ENCODE measurements at places on chromosomes 11 and 22. TPM values are rescaled to one million over a fixed set of nuclear protein-coding genes. Genes with fewer than 3 reads are reported as not detected.

DNA sequence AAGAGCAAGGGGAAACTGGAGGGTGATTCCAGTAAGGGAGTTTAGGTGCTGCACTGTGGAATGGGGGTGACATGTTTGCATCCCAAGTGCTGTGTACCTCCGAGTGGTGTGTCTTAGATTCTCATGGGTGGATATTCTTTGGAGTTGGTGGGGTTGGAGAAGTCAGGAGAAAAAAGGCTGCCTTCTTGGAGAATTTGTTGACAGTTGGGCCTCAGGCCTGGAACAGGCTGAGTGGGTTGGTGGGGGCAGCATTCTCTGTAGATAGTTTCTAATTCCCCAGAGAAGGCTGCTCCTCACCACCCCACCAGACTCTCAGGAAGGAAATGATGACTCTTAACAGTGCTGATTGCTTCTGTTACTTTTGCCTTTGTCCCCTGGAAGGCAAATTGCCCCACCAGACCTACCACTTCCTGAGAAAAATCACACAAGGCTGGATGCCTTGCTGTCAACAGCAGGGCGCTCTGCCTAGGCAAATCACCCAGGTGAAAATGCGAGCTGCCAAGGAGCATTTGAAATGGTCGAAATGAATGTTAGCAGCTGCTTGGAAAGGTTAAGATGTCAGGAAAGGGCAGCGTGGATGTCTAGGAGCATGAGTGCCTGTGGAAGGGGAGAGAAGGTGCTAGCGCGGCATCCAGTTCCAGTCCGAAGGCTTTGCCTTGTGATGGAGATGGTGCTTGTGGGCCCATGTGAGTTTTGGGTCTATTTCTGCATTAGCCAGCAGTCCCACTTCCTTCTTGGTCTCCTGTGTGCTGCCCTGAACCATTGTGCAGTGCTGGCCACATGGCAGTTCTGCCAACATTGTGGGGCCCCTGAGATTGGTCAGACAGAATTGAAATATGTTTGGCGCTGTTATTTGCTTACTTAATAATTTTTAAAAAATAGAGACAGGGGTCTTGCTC lies 29.7 kb upstream of the SORL1-AS1 start:
- no peak for DNase-seq

DNA sequence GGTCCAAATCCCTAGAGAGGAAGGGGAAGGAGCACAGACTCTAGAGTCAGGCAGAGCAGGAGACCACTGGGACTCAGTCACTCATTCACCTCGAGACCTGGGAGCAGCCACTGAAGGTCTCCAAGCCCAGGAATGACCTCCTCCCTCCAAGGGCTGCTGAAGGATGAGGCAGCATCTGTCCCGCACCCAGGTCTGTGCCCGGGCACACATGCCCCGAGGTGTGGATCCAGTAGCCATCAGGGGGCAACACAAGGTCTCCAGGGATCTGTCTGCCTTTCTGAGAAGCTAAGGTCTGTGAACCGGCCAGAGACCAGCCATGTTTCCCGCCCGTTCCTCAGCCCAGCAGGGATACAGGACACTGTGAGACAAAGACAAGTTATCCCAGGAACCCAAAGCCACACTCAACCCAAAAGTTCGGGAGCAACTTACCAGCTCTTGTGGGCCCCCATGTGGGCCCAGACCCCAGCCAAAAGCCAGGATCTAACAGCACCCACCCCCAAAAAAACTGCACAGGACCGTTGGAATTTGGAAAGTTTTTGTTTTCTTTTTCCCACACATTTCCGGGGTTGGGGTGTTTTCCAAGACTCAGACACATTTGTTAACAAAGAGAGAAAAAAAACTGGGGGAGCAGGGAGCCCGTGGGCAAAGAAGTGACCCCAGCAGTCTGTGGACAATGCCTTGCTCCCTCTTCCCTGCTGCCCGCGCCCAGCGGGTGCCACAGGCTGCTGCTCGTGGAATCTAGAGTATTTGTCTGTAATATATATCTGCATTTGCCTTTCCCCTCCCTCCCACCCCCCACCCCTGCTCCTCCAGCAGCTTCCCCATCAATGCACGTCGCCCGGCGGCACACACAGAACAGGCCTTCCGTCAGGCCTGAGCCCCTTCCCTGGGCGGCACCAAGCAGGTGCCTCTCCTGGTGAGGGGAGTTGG lies 14.9 kb downstream of the SLC22A12 start:
- DNase-seq, result no peak

Gene OR9Q1
- total RNA-seq, result not detected

DNA sequence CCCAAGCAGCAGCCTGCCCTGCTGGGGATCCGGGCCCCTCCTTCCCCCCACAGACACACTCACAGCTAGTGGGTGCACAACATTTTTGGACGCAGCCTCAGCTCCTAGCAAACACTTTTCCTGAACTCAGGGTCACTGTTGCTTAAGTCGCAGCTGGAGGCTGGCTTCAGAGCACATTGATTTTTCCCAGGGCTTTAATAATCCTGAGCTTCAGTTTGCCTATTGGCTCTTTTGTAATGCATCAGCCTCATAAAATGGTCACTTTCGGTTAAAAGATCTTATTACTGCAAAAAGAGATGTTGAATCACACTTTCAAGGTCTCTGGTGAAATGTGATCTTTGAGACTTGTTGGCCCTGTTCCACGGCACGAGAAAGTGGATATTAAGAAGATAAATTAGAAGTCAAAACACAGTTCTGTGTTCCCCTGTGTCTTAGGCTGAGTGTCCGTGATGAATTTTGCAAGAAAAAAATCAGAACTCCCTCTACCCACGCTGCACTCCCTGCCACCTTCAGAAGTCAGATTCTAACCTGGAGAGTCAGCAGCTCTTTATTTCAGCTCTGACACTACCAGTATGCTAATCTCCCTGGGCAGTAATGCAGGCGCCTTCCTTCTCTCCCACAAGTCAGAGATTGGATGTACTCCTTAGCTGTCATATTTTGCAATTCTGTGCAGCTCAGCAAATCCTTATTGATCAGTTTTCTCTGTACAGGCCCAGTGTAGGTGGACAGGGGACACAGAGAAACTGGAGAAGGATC lies 158.2 kb upstream of the E2F8 start:
- no peak for DNase-seq

DNA sequence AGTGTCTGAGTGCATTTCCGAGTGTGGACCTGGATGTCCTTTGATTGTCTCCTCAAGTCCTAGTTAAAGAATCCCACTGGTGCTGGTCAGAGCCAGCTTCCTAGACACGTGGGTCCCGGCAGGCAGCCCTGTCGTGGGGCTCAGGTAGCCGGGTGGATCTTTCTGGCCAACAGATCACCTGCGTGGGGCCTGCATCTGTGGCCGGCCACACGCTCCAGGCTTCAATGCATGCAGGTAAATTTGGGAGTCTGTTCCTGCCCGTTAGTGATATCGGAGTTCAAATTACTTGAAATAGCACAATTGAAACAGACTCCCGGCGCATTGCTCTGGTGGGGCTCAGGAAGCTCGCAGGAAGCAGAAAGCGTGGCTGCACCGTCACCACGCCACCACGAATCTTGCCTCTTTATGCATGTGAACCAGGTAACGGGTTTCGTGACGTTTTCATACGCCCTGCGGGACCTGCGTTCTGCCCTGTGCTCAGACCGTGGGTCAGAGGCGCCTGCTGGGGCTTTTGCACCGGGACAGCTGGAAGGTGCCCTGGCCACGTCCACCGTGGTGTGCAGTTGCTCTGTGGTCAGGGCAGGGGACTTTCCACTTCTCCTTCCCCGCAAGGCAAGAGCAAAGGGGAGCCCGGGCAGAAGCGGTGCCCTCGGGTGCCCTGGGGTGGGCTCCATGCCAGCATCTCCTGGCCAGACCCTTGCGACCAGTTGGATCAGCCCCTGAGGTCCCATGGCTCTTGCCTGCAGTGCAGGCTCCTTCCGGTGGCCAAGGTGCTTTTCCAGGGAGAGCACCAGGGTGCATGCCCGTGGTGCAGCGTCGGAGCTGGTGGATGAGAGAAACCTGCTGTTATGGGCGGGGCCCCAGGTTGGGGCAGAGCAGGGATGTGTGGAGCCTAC lies 803.5 kb downstream of the BRD1 start:
- no peak for DNase-seq

GRCh38 chr11:119814766-119815165 lies 85.8 kb upstream of the NECTIN1 start:
- no peak for DNase-seq

DNA sequence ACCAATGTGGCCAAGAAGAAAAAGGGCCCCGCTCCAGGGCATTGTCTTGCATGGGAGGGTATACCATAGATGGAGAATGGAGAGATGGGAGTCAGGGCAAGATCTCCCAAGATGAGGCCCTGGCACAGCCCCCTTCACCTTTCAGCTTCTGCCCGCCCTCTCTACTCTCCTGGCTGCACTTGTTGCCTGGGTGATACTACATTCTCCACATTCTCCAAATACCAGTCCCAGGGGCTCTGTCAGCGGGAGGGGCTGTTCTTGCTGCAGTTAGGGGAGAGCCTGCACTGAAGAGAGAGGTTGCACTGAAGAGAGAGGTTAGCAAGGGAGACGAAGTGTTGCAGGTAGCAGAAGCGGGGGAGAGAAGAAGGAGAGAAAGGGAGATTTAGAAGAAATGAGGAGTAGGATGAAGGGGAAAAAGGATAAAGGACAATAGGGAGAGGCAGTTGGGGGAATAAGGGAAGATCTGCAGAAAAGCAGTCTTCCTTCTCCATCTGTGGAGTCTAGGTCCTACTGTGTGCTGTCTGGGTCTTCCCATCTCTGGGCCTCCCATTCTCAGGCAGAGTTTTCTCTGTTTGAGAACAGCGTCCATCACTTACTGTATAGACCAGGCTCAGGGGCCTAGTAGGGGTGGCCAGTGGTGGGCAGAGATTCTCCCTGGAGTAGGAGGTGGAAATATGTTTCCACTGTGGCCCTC lies 8.0 kb downstream of the PHLDB1 start:
- peak; percentile 65 for DNase-seq

DNA sequence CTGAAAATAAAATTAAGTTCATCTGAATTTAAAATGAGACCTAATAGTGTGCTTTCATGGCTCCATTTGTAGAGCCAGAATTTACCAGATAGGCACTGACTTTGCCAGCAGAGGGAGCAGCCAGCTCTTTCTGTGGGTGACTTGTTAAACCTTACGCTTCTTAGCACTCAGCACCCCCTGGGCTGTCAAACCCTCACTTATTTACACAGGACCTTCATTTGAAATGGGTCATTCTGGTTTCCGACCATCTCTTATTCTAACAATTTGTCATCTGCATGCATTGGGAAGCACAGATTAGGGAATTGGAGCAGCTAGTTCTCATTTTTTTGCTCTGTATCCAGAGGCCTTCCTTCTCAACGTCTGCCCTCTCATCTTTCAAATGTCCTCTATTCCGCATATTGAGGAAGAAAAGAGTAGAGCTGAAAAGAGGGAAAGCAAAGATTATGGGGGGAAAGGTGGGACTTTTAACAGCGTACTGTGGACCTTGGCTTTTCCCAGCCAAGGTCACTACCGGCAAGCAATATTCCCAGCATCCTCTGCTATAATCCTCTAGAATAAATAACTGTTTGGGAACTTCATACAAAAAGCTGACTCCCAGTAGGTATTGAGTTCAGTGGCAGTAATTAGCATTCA lies 3.1 kb downstream of the ASRGL1 start:
- no peak for DNase-seq

GRCh38 chr11:43403357-43404231 lies 44.9 kb downstream of the TTC17 start:
- no peak for DNase-seq

Gene PTPRJ
- total RNA-seq, result 24.0 TPM

- no peak for DNase-seq
Observed at GRCh38 chr22:28505416-28506149, 174.1 kb downstream of the TTC28 start.

DNA sequence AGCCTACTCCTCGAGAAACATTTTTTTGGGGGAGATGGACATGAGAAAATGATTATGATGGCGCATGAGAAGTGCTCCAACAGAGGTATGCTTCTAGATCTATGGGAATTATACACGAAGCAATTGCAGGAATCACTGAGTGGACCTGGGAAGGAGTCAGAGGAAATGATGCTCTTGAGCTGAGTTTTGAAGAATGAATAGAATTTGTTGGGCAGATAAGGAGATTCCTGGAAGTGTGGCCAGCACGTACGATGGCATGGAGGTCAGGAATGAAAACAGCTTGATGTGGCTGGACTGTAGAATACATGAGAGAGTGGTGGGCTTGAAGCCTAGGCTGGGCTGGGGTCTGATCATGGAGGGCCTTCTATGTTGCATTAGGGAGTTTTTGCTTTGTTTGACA lies 31.7 kb downstream of the ADAMTS15 start:
- no peak for DNase-seq

Measured in mesenteric fat pad (tissue), 1 donor.